ENCODE measurements at places on chromosomes 7 and 10.

GRCh38 chr7:155228894-155229293 is 68.8 kb upstream of the INSIG1 start:
- no peak for DNase-seq

DNA sequence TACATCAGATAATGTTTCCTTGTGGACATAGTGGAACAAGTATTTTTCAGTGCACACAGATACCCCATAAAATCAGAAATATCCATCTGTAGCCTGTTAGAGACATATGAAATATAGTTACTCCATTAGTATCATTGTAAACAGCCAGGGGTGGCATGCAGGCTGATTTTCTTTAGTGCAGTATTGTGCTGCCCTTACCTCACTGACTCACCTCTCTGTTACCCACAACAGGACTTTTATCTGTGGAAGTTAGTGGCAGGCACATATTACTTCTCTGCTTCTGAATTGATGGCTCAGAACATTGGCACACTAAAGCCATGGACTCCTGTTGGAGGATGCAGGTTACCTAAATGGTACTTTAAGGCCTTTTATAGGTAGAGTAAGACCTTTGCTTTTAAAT is 70.0 kb downstream of the SLC25A40 start:
- DNase-seq = no peak

DNA sequence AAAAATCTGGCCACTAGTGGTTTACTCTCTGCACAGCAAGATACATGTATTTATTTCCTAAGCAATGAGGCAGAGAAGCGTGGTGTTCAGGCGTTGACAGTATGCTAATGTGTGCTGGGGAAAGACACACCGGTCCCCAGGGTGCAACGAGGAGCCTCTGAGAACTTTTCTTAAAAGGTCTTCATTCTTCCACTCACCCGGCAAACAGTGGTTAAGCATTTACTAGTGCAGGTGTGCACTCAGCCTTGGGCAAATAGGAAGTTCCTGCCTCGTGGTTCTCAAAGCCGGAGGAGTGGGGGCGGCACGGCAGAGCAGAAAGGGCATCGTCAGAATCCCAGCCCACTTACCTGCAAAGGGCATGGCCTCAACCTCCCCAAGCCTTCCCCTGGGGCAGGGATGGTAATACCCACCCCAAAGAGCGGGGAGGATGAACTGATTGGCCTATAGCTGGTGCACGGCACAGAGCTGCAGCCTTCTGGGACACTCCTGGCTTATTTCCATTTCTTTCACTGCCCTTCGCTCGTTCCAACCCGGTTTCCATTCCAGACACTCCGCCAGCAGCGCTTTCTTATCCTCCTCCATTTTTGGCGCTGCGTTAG is 184.3 kb upstream of the CTBP2 start:
- no peak for DNase-seq

DNA sequence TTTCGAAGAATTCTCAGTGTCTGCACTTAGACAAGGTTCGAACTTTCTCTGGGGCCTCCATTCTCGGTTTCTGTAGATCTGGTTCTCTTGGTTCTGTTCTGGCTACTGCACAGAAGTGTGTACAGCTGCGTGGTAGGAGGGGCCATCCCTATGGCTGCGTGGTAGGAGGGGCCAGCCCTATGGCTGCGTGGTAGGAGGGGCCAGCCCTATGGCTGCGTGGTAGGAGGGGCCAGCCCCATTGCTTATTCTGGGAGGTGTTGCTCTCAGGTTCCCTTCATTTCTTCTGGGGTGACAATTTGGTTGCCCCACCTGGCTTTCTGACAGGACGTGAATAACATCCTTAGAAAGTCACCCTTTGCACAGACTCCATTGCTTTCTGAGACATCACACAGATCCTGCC is 65.2 kb upstream of the CHST15 start:
- DNase-seq = peak; percentile 17

DNA sequence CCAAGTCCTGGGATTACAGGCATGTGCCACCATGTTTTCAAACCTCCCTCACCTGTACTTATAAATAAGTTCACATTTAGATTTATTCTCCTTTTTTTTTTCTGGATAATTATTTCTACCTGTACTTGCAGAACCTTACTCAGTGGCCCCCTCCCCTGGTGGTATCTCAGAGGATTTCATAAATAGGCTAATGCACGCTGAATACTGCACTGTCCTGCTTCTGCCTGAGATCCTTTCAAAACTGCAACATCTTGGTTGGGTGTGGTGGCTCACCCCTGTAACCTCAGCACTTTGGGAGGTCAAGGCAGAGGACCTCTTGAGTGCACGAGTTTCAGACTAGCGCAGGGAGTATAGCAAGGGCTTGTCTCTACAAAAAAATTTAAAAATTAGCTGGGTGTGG is 4.6 kb upstream of the BLVRA start:
- no peak for DNase-seq

DNA sequence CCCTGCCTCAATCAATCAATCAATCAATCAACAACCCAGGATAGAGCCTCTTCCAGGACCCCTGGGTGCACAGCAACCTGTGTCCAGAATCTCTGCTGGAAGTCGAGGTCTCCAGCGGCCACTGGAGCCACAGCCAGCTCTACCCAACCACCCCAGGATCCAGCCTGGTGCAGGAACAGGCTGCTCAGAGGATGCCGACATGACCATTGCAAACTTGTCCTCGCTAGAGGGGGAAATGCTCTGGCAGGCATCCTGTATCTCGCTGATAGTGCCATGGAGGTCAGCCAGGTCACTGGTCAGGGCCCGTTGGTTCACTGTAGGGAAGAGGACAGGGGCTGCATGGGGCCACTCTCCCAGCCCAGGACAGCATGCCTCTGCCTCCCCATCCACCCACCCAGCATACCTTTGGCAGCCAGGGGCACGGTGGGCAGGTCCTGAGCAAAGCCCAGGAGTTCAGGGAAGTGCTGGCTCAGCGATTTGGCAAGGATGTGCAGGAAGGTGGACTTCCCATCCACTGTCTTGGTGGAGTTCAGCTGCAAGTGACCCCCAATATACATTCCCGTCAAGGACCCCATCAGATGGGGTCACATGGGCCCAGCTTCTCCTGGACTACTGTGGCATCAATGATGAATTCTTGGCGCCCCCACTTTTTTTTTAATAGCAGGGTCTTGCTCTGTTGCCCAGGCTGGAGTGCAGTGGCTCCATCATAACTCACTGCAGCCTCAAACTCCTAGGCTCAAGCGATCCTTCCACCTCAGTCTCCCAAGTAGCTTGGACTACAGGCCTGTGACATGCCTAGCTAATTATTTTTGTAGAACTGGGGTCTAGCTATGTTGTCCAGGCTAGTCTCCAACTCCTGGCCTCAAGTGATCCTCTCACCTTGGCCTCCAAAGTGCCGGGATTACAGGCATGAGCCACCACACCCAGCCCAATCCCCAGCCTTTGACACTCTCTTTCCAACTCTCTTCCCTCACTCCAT is 49.4 kb downstream of the GRID2IP start:
- DNase-seq = no peak

GRCh38 chr7:117766913-117767312 is 106.3 kb downstream of the CTTNBP2 start:
- DNase-seq = no peak

- DNase-seq = no peak
These were observed 22.2 kb downstream of the ARHGAP21 start for GRCh38 chr10:24701447-24701846.

- DNase-seq = peak; percentile 96
These were observed 829 bp upstream of the RPA3 start for GRCh38 chr7:7719236-7719635.

DNA sequence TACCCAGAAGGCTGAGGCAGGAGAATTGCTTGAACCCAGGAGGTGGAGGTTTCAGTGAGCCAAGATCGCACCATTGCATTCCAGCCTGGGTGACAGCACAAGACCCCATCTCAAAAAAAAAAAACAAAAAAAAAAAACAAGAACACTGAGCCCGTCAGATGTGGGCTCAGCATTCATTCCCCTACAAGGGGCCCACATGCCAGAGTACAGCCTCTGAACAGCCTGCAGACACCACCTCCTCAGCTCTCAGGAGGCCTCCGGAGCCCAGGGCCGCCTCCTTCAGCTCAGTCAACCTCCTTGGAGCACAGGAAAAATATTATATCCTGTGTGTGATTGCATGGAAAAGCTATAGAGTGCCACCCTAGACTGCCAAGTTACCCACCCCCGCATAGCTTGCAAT is 112.3 kb downstream of the ABLIM1 start:
- DNase-seq = no peak

GRCh38 chr7:132113536-132114371 is 462.5 kb downstream of the PLXNA4 start:
- no peak for DNase-seq

DNA sequence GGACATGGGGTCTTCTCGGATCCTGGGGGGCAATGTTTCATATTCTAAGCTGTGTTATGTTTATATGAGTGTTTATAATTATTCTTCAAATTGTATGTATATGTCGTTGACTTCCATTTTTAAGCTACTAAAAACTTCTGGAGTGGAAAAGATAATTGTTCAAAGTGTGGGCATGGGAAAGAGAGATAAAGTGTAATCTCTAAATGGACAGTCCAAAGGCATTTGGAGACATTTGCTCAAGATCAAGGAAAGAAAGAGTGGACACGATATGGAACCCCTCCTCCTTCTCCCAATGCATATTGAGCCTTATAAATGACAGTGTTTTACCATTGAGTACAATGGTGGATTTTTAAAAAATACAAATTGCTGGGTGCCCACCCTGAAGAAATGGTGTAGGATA is 81.1 kb downstream of the SDHAF3 start:
- DNase-seq = no peak

DNA sequence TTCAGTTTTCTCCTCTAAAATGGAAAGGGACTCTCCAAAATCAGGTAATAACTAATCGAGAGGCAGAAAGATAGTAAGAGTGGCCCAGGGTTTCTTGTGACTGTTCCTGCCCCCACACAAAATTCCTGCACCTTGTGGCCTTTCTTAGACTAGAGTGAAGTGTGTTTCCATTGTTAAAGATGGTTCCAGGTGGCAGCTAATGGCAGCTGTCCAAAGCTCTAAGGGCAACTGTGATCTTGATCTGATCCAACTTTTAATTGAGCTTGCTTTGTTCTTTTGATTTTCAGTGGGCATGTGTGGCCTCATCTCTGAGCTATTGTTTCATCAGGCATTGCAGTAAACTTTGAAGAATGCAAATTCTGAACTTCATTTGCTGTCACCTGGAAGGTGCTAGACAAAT is 19.4 kb downstream of the ACSL5 start:
- no peak for DNase-seq

GRCh38 chr10:119428789-119429188 is 113.7 kb downstream of the RGS10 start:
- DNase-seq = no peak

DNA sequence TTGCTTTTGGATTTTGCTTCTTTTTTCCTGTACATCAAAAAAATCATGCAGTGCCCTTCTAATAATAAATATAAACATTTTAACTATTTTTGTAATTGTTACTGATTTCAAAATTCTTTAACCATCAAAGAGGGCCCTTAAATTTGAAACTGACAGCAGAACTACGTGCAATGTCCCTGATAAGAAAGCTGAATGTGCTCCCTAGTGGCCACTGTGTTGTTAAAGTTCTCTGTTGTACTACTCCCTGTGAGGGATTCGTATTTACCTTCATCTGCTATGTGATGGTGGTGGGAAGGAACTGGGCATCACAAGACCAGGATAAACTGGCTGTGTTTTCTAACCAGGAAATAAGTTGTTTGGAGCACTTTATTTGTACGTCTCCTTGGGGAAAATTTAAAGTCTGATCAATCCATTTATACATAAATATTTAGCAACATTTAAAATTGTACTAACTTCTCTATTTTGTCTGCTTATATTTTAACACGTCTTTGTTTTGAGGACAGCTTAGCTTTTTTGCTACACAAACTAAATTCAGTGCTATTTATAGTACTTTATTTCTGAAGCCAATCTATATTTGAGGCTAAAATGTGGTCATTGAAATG is 322.4 kb downstream of the HGF start:
- peak; percentile 90 for DNase-seq

DNA sequence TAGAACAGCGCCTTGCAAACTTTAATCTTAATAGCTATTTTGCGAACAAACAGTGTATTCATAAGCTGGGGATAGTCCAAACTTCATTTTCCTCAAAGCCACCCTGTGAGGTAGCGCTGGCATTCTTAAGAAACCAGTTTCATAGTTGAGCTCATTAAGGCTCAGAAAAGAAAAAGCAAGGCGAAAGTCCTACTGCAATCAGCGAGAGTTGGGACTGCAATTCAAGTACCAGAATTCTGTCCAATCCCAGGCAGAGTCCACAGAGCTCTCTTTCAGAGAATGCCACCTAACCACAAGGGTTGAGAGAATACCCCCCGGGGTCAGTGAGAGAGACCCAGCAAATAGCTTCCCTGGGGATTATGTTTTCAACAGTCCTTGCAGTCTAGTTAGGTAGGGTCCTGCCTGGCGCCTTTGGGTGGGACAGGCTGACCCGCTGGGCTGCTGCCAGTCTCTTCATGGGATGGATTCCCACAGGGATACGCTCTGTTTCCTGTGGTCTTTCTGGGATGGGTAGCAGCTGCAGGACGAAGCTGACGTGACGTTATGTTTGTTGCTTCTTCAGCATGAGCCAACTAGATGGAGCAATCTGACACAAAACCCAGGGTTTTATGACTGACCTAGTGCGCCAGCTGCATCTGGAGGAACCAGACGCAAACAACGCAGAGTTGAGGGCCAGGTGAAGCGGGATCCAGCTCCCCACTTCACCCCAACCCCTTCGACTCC is 16.0 kb downstream of the BMPER start:
- DNase-seq = peak; percentile 28

- DNase-seq = no peak
These were observed 65.9 kb downstream of the AUTS2 start for GRCh38 chr7:69663911-69664832.

DNA sequence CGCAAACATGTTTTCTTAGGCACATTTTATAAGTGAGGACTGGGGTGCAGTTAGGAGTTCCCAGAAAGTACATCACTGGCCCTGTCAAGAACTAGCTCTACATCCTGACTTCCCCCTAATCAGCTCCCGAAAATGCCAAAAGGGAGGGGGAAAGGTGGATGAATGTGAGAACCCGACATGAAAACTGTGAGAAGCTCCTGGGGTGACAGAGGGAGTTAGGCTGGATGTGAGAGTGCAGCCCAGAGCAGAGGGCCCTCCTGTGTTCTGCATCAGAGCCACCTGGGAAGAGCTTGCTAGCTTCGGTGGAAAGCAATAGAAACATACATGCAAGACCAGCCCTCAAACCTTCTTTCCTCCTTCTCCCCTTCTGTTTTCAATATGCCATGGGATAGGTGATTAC is 30.5 kb upstream of the SEM1 start:
- DNase-seq = no peak

DNA sequence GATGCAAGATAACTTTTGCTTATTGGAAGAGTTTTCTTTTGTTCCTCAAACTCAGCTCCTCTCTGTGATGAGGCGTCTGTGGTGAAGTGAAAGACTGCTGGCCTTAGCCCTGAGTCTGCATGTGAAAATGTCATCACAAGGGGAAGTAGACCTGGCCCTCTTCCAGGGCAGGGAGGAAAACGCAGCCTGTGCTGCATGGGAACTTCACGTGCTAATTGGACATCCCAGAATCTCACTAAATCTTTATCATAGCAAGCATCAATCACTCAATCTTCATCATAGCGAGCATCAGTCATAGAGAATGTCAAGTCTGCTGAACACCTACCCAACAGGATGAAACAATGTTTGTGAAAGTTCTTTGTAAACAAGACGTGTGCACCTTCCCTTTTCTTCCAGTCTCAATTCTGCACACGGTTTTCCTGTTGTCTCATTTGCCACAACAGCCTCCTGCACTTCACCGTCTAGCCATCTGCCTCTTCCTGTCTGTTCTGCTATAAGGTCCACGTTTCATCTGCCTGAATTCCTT is 314.6 kb downstream of the FRMD4A start:
- no peak for DNase-seq

- DNase-seq = no peak
These were observed 248.2 kb upstream of the PITRM1 start for GRCh38 chr10:3420527-3421469.
